ENCODE measurements at places on chromosomes 1 and 21.

GRCh38 chr1:20223551-20224419 lies 37.5 kb upstream of the PLA2G2C start:
- DNase-seq, result no peak

DNA sequence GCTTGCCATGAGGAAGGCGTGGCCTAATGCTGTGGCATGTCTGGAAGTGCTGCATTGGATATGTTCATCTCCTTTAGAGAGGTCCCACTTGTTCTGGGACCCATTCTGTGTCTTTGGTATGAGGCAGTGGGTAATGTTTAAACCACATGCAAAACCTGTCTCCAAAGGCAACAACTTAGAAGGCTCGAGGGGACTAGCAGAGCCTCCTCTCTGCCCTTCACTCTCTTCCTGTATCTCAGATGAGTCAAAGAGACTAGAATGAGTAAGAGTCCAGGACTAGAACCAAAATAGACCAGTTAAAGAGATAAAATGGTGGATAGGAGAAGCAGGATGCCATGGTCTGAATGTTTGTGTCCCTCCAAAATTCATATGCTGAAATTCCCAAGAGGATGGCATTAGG lies 220.8 kb upstream of the KIAA0040 start:
- DNase-seq, result no peak

DNA sequence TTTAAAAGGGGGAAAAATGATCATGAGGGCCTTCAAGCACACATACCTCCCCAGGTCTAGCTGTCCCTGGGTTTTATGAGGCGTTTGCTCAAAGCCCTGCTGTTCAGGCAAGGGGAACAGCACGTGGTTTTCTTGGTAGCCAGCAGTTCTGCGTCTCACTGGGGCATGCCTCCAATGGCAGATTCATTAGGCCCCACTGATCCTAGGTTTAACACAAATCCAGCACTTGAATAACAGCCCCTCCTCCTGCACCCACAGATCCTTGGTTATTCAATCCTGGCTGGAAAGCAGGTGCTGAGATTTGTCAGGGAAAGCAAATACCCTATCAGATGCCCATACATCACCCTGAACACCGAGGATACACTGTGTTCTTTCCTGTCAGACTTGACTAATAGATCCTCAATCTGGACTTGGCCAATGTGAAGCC lies 106.4 kb downstream of the ZC3H11B start:
- no peak for DNase-seq

GRCh38 chr1:115781343-115781742 lies 12.8 kb upstream of the CASQ2 start:
- DNase-seq, result no peak

GRCh38 chr1:228084325-228084724 lies 1.8 kb downstream of the ARF1 start:
- peak; percentile 57 for DNase-seq

DNA sequence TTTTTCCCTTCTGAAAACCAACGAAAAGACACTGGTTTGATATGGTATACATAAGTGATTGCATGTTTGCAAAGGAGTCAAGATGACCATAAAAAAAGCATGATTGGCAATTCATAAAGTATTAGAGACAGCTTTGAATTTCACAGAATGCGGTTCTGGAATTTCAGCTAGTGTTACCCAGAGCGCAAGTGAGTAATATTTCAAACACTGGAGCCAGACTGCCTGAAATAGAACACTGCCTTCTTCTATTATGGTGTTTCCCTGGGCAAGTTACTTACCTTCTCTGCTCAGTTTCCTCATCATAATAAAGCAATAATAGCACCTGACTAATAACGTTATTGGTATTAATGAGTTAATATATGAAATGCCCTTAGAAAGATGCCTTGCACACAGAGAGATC lies 54.7 kb downstream of the NEGR1 start:
- DNase-seq, result no peak

DNA sequence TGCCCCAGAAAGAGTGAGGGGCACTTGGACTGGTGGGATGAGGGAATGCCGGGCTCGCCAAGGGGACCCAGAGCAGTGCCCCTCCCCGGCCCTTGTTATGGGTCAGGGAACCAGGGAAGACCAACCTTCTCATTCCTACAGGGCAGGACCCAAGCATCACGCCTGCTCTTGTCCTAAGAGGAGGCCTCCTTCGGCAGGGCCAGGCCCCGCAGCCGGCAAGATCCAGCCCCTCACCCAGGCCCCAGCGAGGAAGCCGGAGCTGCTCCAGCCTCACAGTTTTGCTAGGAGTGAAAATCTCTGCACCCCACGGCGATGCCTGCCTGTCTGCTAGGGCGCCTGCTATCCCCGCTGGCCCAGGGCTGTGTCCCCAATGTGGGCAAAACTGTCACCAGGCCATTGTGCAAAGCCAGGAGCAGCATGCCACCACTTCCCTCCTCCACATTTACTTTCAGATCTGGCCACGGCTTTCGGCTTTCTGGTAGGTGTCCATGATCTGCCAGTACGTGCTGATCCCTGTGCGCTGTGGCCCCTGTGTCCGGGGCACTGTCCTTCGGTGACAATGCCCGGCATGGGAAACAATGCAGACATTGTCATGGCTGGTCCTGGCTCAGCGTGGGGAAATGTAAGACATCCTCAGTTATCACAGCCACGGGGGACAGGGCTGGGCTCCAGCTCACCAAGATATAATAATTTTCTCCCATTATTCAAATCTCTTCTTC lies 9.6 kb downstream of the ACTRT2 start:
- DNase-seq, result no peak

DNA sequence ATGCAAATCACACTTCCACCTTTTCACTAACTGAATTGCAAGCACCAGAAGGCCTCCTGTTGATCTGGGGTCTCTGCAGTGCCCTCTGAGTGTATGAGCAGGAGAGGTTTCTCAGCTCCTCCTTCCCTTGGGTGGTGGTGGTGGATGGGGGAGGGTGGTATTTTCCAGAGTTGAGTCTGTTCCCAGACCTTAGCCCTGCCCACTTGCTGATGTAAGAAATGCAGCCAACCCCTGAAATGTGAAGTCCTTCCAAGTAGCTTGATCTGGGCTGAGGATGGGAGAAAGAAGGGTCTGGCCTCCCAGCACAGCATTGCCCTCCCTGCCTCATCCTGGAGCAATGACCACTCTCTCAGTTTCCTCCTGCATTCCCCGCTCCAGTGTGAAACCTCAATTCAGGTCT lies 6.3 kb upstream of the FOXD2 start:
- no peak for DNase-seq

DNA sequence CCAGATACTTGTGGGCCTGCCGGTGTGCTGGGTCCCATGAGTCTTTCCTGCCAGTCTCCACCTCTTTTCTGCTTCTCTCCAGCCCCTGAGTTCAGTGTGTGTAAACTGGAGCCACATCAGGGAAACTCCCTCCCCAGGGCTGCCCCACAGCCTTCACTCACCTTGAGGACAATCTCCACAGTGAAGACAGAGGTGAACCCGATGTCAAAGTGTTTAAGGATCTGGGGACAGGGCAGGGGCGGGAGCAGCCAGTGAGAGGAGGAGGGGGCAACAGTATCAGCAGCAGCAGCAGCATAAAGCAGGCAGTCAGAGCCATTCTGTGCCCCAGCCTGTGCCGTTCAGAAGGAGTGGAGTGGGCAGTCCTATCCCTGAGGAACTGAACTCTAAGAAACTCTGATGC lies 43.2 kb downstream of the CACNA1S start:
- no peak for DNase-seq

DNA sequence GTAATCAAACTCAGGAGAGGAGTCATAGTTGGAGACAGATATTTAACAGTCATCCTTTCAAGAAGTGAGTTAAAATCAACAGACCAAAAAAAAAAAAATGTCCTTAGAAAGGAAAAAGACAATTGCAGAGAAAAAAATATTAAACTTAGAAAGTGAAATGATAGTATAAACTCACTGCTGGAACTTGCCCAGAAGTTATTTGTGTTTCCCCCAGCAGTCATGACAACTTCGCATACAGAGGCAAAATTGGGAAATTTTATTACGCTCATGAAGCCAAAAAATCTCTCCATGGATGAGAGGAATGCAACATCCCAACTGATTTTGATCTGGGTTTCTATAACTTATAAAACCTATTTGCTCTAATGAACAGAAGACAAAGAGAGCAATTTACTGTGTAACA lies 198.2 kb downstream of the LRRC7 start:
- DNase-seq, result no peak

DNA sequence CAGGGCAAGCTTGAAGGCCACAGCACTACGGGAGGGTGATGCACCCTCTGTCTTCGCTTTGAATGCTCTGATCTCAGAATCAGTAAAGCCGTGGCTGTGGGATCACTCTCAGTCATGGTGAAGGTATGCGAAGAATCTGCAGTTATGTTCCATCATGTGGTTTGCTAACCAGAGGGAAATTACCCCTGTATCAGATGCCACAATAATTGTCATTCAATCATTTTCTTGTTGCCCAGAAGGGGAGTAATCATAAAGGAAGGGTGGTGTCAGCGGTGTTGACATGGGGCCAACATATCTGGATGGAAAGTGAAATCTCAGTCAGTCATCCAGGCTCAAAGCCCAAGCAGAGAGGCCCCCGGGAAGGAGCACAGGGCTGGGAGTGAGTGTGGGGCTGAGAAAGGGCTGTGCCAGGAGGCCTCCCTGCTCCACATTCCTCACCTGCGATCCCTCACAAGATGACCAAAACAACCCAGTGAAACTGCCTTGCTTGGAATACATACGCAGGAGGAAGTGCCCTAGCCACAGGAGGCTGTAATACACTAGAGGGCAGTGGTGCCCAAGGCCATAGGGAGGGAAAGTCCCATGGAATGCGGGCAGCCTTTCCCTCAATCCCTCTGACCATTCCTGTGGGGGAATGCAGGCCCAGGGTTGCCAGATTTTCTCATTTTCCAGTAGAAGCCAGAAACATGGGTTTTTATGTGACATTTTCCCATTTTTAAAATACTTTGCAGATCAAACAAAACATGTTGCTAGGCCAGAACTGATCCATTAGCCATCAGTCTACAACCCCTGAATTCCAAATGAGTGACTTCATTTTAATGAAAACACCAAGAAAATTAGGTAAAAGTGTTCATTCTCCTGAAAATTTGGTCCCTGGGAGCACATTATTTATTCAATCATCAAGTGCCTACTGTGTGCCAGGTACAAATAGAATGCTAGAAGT lies 95.7 kb upstream of the VANGL1 start:
- no peak for DNase-seq

GRCh38 chr1:3275471-3276340 lies 178.8 kb upstream of the ARHGEF16 start:
- no peak for DNase-seq

GRCh38 chr1:198696211-198696610 lies 57.4 kb downstream of the PTPRC start:
- no peak for DNase-seq

DNA sequence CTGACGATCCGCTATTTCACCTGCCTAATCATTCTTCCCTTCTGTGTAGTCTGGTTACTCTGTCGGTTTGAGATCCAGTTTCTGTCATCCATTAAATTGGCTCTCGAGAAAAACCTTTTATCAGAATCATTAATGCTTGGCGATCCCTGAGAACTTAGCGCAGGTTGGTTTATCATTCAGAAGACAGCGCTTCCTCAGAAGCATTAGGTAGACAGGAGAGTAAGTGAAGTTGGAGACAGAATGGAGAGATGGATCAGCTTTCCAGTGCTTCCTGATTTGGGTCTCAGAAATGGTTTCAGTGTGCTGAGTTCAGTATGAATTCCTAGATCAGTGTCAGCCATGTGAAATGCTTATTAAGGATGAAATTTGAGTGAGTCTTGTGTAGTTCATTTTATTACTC lies 1.3 kb downstream of the USP1 start:
- DNase-seq, result no peak

GRCh38 chr21:16768096-16768495 lies 744.7 kb upstream of the CXADR start:
- no peak for DNase-seq

DNA sequence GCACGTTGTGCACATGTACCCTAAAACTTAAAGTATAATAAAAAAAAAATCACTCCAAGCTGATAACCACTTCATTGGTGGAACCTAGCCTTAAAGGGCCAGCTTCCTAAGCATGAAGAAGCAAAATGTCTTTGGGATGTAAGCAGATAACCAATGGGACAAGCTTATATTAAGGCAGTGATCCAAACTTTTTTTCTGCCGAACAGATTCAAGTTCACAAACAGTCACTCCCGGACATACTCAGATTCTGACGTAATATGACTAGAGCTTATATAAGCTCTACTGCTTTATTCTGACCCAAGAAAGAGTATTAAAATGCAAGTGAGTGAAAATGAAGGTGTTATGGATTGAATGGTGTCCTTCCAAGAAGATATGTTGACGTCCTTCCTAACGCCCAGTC lies 44.9 kb upstream of the HIVEP3 start:
- DNase-seq, result no peak

GRCh38 chr1:39653546-39654031 lies 14.1 kb upstream of the HEYL start:
- DNase-seq, result peak; percentile 68

DNA sequence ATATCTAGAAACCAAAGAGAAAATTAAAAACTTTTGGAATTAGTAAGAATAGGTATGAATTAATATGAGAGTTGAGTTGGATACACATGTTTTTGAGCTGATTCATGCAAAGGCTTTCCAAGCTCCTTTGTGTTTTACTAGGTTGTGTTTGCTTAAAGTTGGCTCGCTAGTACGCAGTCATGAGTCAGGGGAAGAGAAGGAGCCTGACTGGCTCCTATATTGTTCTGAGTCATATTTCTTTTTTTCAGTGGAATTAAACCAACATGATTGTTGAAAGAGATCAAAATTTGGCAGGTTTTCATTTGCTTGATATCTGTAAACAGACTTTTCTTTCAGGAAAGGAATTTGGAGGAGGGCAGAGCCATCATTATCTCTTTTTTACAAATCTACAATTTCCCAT lies 66.7 kb downstream of the MAGI3 start:
- DNase-seq, result no peak

DNA sequence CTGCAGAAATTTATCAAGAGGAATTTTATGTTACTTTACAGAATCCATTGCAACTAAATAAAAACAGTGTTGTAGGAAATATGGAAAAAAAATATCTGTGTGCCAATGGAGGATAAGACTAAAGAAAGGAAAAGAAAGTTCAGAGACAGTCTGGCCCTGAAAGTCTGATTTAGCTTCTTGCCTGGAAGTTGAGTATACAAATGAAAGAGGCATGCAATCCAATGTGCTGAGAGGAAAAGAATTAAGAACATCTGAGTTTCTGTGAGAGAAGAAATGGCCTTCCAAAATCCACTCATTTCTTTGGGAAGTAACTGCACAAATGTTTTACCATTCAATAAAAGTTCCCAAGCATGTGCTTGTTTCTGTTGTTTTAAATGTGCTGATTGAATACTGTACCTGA lies 65.1 kb downstream of the LHX9 start:
- no peak for DNase-seq

- DNase-seq, result no peak
Measured at GRCh38 chr1:169528215-169529067, 42.7 kb upstream of the SLC19A2 start.

- DNase-seq, result no peak
Measured at GRCh38 chr1:3242408-3243260, 173.6 kb downstream of the PRDM16 start.

GRCh38 chr21:43825936-43826622 lies 36.7 kb downstream of the RRP1 start:
- no peak for DNase-seq

DNA sequence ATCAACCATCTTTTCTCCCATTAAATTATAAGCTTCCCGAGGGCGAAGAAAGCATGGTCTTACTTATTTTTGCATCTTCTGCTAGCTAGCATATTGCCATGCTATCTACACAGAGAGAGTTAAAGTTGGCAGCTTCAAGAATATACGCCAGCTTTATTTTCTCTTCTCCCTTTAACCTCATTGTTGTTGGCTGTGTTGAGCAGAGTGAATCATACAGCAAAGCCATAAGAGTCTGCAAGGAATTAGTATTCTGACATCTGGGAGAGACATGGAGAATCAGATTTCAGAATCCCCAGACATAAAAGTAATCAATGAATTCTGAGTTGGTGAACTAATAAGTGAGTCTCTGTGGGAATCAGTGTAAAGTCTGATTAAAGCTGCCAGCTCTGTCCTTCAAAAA lies 649.6 kb upstream of the PTBP2 start:
- no peak for DNase-seq

All from CD4-positive, alpha-beta T cell (primary cell).